ENCODE measurements at places on chromosomes 7 and 10.

GRCh38 chr10:106740-107139 is 28.5 kb upstream of the ZMYND11 start:
- no peak for DNase-seq

GRCh38 chr10:49152663-49153062 is 18.8 kb upstream of the FAM170B start:
- no peak for DNase-seq

- no peak for DNase-seq
These were observed 143.8 kb downstream of the TPST1 start for GRCh38 chr7:66348959-66349358.

DNA sequence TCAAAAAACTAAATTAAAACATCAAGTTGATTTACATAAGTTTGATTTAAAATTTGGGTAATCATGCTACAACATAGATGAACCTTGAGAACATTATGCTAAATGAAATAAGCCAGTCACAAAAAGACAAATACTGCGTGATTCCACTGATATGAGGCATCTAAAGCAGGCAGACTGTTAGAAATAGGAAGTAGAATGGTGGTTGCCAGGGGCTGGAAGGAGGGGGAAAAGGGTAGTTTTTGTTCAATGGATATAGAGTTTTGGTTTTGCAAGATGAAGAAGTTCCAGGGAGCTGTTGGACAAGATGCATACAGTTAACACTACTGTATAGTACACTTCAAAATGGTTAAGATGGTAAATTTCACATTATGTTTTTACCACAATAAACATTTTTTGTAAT is 45.0 kb upstream of the IFRD1 start:
- no peak for DNase-seq

- no peak for DNase-seq
These were observed 55.6 kb downstream of the WIPF3 start for GRCh38 chr7:29861884-29862283.

GRCh38 chr10:15879663-15880062 is 19.4 kb upstream of the MINDY3 start:
- DNase-seq = no peak

DNA sequence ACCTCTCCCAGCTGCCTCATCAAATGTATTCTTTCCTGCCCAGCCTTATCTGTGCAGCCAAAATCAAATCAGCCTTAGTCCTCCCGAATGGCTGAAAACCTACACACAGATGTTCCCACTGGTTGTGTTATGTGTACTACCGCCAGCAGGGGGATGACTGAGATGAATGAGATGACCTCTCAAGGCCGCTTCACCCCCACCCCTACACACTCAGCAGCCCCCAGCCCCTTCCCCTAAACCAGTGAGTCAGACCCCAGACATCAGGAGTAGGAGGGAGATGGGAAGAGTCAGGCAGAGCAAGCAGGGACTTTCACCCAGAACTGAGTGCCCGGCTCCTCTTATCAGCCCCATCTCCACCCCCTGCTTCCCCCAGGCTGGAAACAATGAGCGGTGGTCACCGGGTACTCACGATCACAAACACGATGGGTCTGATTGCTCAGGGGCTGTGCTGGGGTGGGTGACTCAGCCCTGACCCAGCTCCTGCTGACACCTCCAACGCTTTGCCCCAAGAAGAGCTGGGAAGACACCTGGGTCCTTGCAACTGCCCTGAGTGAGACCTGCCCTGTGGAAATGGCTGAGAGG is 6.5 kb upstream of the C10orf105 start:
- no peak for DNase-seq

GRCh38 chr10:20105236-20105635 is 289.0 kb downstream of the PLXDC2 start:
- no peak for DNase-seq

GRCh38 chr7:5681979-5682546 is 99.4 kb downstream of the RNF216 start:
- no peak for DNase-seq

DNA sequence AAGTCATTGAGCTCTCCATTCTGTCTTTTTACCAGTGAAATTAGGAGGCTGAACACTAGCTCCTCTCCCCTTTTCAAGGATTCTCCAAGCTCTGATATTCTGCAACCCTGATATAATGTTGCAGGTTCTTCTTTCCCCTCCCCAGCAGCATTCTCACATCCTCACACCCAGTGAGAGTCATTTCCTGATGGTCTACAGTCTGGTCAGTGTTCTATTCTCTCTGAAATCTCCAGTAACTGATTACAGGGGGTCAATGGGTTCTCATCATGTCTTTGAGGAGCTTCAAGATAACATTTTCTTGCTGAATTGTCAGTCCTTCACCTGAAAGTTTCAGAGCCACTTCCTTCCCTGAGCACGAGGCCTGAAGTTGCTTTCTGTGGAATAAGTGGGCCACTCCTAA is 299.4 kb downstream of the PTEN start:
- DNase-seq = no peak

GRCh38 chr7:158904599-158904998 is 48.2 kb downstream of the DYNC2I1 start:
- DNase-seq = peak; percentile 16

- no peak for DNase-seq
These were observed 699.4 kb upstream of the FZD8 start for GRCh38 chr10:36341471-36341870.

- no peak for DNase-seq
These were observed 880 bp upstream of the MGAM2 start for GRCh38 chr7:142110638-142111037.

GRCh38 chr7:111053035-111053434 is 37.9 kb upstream of the LRRN3 start:
- no peak for DNase-seq

DNA sequence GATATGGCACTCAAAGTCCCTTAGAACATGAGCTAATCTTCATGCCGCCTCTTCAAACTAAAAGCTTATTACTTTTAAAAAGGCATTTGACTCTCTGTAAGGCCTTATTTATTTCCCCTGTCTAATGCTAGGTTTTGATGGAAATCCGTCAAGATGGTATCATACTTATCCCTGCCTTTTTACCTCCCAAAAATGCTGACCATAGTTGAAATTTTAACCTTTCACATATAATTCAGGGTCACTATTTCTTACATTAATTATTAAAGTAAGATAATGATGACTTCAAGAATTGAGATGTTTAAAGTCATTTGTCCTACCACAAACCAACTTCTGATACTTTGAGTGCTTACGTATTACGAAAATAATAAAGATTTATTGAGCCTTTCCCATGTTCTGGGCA is 12.3 kb upstream of the OSBPL3 start:
- DNase-seq = no peak

DNA sequence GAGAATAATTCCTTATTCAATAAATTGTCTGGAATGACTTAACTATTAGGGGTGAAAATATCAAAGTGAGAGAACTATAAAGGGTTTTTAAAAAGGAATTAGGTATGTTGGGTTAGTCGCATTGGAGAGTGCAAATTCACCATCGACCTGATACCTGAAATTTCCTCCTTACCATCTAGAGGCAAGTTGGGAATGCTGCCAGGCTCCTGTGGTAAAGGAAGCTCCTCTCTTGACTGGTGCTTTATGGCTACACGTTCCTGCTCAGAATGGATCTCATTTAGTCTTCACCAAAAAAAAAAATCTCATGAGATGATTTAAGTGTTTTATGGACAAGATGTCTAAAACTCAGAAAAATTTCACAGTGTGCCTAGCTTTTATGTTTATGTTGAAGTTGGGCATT is 129.8 kb downstream of the EGFR start:
- DNase-seq = no peak

GRCh38 chr7:142196066-142196840 is 61.6 kb downstream of the PRSS58 start:
- no peak for DNase-seq

- DNase-seq = peak; percentile 57
These were observed 39.6 kb upstream of the HSPB1 start for GRCh38 chr7:76262683-76263402.

GRCh38 chr10:112898540-112899390 is 51.3 kb upstream of the TCF7L2 start:
- peak; percentile 79 for DNase-seq
